ENCODE measurements at places on chromosomes 1 and 21. TPM values are rescaled to one million over a fixed set of nuclear protein-coding genes. Genes with fewer than 3 reads are reported as not detected.

The TRAF3IP3 gene
- total RNA-seq = 4.4 TPM

The SPRR2G gene
- not detected for total RNA-seq

The HPCAL4 gene
- total RNA-seq = not detected

The LINGO4 gene
- total RNA-seq = 0.16 TPM

The S100A1 gene
- total RNA-seq = 40.0 TPM

The MMP23B gene
- 15.5 TPM for total RNA-seq

The MMEL1 gene
- total RNA-seq = 9.2 TPM

DNA sequence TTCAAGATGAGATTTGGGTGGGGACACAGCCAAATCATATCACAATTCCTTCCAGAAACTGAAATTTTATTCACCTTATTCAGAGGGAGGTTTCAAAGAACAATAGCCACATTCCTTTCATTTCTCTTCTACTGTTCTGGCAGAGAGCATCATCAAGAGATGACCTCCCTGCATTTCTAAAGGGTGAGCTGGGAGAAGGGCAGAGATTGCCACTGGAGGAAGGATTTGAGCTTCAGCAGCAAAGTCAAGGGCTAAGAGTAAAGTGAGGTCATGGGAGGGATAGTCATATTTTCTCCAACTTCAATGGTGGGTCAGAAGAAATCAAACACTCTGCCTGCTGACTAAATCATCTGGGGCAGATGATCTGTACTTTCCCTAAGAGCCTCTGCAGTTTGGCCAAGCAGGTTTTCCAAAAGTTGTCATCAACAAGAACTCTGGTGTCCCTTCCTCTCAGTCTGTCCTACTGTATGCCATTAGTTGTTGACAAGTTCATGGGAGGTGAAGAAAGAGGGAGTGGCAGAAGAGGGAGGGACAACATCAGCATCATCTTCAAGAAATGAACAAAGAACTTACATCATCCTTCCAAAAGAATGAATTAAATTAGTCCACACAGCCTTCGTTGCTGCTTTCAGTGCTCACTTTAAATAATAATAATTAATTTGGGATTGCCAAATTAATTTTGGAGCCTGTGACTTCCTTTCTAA, 298.3 kb downstream of the ASTN1 start:
- DNase-seq = no peak

GRCh38 chr1:164660775-164661174, 101.8 kb downstream of the PBX1 start:
- no peak for DNase-seq

DNA sequence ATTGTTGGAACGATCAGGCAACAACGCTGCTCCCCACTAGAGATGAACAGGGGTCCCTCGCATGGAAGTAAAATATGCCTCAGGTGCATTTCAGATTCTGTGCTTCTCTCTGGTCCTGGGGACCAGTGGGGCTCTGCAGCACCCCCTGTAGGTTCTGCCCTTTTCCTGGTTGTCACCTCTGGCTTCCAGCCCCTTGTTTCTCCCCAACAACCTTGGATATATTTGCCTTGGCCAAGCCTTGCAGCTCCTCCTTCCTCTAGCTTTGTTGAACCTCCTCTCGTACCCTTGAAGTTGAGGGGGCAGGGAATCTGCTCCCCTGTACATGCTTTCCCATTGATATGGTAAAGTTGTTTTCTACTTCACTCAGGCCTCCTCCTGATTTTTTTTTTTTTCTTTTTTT, 5.4 kb upstream of the RGSL1 start:
- DNase-seq = no peak

DNA sequence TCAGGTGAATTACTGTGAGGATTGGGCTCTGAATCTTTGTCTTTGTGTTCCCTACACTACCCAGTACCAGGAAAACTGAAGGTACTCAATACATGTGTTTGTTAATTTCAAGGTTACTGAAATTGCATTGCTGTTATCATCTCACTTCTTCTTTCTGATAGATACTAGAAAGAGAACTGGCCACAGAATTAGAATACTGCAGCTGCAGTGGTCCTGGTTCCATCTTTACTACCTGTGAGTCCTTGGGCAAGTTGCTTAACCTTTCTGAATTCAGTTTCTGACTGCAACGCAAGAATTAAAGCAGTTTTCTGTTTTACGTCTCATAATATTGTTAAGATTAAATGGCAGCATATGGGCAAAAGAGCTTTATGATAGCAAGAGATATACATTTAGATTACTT, 263.5 kb downstream of the LMO4 start:
- no peak for DNase-seq

DNA sequence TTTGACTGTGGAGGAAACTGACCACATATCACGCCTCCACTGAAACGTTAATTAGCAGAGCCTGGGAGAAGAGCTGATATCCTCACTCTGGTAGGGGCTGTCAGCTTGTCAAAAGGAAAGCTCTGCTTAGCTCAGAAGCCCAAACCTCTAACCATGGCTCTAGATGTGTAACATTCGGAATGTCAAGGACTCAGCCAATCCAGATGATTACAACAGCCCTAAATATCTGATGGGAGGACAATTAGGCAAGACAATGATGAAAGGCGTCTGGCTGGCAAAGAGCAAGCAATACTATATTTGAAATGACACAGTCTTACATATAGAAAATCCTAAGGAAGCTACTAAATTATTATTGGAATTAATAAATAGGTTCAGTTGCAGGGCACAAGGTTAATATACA, 45.7 kb upstream of the COX20 start:
- no peak for DNase-seq

GRCh38 chr1:34825455-34826091, 32.8 kb downstream of the GJA4 start:
- DNase-seq = no peak

DNA sequence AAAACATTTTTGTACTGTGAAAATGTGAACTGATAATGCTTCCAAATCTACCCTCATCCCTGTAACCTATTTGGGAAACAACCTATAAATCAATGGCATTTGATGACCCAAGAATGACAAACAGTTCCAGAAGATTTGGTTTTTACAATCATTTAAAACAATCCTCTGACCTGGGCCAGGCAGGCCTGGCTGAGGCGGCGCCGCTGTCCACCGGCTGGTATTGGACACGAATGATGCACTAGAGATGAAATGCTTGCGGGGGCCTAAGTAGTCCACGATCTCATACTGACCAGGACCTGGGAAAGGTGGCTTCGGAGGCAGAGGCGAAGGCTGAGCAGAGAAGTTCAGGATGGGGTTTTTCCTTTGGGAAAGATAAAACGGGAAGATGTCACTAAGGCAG, 41.5 kb downstream of the GRHL3 start:
- no peak for DNase-seq

DNA sequence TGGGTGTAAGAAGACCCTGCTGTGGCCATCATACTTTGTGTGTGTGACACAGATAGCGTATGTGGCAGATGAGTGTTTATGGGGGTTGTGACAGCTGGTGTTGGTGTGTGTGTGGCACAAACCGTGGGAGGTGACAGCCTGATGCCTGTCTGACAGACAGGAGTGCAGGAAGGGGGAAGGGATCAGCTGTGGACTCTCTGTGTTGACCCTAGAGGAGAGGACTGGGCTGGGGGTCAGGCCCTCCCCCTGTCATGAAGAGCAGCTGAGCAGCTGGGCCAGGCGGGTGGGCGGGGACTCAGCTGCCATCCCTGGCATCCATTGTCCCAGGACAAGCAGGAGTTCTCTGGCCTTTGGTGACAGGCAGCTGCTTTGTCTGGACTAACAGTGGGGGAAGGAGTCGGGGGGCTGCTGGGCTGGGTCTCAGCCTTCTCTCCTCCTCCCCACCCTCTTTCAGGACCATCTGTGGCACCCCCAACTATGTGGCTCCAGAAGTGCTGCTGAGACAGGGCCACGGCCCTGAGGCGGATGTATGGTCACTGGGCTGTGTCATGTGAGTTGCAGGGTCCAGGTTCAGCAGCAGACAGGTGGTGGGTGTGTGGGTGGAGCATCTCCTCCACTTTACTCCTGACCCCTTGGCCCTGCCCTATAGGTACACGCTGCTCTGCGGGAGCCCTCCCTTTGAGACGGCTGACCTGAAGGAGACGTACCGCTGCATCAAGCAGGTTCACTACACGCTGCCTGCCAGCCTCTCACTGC, 2.3 kb downstream of the PLK3 start:
- DNase-seq = no peak

DNA sequence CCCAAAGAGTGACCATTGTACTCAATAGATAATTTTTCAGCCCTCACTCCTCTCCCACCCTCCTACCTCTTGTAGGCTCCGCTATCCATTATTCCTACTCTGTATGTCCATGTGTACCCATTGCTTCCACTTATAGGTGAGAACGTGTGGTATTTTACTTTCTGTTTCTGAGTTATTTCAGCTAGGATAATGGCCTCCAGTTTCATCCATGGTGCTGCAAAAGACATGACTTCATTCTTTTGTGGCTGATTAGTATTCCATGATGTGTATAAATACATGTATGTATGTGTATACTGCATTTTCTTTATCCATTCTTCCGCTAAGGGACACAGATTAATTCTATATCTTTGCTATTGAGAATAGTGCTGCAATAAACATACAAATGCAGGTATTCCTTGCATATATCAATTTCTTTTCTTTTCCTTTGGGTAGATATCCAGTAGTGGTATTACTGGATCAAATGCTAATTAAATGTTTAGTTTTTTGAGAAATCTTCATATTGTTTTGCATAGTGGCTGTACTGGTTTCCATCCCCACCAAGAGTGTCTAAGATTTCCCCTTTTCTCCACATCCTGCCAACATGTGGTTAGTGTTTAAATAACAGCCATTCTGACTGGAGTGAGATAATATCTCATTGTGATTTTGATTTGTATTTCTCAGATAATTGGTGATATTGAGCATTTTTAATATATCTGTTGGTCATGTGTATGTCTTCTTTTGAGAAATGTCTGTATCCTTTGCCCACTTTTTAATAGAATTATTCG, 4.9 kb downstream of the LY9 start:
- no peak for DNase-seq

GRCh38 chr1:20148571-20149500, 9.7 kb downstream of the PLA2G2F start:
- DNase-seq = no peak

- no peak for DNase-seq
Measured at GRCh38 chr1:115505148-115505571, 136.6 kb upstream of the VANGL1 start.

DNA sequence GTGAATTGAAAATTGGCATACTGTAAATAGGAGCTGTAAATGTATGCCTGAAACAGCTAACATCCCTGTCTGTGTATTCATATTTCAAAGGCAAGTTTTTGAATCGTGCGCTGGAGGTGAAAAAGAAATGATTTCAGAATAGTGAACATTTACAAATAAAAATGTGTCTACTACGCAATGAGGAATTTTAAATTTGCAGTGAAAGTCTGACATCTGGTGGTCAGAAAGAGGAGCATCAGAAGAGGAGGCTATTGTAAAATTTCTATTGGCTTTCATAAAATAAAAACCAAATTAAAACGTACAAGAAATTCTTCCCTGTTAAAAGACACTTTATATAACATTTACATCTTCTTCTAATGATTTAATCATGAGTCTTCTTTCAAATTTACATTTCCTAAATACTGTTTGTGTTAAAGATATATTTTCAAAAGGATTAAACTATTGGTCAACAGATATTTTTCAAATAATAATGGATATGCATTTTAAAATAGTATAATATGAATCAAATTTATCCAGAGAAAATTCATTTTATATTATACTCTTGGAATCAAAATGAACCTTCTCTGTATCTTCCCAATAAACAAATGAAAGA, 113.7 kb upstream of the RRP15 start:
- no peak for DNase-seq

DNA sequence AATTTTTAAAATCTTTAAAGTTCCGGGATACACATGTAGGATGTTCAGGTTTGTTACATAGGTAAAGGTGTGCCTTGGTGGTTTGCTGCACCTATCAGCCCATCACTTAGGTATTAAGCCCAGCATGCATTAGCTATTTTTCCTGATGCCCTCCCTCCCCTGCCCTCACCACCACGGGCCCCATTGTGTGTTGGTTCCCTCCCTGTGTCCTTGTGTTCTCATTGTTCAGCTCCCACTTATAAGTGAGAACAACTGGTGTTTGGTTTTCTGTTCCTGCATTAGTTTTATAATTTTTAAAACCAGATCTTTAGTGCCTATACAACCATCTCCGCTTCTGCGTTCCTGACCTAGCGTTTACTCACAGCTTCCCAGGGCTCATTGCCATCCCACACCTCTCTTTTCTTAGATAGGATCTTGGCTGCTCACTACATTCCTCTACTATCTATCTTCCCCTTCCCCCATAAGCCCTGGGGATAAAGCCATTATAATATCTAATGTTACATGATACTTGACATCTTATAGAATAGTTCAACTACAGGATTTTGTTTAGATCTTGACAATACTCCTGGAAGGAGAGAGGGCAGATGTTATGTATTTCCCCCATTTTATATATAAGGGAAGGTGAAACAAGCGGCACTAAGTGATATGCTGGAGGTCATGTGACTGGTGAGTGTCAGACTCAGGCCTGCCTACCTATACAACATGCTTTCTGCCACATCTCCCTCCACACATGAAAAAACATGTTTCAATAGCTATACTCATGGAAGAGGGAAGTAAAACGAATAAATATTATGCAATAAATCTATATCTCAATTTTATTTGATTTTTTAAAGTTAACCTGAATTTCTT, 52.3 kb upstream of the DNAJC6 start:
- DNase-seq = no peak

DNA sequence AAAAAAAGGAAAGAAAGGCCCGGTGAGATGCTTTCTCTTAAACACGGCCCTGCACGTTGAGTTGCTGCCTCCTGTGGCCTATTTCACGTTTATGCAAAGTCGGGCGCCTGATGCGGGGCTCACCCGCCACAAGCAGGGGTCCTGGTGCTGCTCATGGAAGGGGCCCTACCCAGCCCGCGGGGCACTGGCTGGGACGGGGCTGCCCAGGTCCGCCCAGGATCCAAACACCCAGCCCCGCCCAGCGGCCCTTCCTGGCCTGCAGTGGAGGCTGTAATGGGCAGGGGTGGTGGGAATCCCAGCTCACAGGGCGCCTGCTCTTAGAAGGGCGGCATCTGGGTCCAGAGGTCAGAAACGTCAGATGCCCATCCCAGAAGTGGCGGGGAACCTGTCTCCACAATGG, 1.6 kb downstream of the COL6A2 start:
- peak; percentile 16 for DNase-seq

DNA sequence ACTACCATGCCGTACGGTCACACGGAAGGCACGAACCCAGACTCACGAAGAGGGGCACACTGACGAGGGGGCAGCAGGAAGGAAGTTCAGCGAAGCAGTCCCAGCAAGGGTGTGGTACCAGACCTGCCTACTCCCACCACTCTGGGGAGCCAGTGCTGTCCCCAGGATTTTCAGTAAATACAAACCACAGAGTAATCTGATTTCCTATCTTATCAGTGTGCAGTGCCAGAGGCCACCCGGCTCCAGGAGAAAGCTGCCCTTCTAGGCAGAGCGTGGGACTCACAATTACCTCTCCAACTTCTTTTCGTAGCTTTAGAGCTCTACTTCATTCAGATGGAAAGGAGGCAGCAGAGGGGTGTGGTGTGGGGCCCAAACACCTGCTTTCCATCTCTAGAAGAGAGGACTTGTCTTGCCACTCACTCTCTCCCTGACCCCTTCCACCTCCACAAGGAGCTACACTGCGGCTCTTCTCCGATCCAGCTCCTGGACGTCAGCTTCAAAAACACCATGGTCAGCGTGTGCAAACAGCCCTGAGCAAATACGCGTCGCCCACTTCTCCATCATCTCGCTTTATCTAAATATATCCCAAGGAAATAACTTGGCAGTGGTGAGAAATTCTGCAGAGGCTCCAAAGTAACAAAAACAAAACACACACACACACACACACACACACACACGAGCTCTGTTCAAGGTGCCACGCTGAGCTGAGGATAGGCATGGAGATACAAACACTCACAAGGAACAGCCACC, 98.5 kb downstream of the MRPL37 start:
- DNase-seq = no peak

All from breast epithelium (tissue), 4 donors.